ENCODE measurements at places on chromosomes 12 and 14.

GRCh38 chr12:132866251-132866828 is 21.1 kb downstream of the CHFR start:
- no peak for DNase-seq

DNA sequence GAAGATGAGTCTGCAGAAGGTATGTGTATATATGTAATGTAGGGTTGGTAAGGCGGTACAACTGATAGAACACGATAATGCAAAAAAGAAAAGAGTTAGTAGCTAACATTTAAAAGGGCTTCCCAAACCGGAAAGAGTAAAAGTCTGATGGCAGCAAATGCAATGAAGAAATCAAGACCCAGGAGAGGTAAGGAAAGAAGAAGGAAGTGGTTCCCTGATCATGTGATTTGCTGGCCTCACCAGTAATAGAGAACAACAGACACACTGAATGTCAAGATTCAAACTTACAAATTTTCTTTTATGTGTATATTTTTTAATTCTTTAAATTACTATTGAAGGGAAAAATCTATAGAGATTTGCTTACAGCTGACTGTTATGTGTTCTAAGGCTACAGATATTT is 18.4 kb downstream of the ZFC3H1 start:
- DNase-seq, result no peak

DNA sequence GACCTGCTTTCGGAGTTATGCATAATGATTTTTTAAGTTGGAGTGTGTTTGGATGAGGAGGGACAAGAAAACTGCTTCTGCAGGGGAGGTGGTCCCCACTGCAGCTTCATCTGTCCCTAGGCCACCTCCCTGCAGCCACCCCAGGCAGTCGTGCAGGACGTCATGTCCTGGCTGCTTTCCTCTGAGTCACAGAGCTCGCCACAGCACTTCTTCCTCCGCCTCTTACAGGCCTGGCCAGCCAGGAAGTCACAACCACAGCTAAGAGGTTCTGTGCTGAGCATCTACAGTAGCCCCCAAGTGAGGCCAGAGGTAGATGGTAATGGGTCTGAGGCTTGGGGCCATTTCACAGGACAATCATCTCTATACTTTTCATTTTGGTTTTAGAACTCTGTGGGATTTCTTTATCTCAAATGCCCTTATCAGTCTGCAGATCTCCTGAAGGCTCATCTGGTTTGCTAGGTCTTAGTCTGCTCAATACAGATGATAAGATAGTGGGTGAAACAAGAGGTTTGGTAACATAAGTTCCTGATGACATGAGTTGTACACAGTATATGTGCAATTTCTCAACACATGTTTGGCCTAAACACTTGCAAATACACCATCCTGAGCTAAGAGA is 106.4 kb downstream of the ARF6 start:
- peak; percentile 90 for DNase-seq

- DNase-seq, result no peak
These were observed 108.1 kb downstream of the ERC1 start for GRCh38 chr12:1099158-1099557.

DNA sequence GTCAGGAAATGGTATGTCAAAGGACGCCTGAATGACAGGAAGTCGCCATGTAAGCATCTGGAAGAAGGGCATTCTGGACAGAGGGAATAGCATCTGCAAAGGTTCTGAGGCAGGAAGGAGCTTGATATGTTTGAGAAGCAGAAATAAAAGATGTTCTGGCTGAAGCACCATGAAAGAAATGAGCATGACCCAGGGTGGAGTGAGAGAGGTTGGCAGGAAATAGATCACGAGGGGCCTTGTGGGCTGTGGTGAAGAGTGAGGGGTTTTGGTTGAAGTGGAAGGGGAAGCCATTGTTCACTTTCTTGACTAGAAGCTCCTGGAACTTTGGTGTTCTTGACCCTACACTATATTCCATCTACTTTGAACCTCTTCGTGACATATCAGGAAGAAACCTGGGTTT is 99.4 kb upstream of the PARP11 start:
- DNase-seq, result no peak

DNA sequence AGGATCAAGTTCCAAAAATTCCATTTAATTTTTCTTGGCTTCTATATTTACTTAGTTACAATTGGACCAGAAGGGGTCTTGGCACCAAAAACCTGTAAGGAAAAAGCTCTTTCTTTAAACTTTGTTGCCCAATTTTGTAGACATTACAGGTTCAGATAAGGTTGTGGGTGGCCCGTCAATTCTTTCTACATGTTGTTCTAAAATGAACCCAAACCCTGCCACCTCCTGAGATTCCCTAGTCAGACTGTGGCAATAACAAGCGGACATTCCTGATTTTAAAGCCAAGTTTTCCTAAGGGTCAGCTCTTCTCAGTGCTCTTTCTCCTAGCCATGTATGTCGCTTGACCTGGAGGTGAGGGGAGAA is 45.0 kb upstream of the GSG1 start:
- no peak for DNase-seq

GRCh38 chr14:103031956-103032355 is 25.4 kb downstream of the CDC42BPB start:
- no peak for DNase-seq

DNA sequence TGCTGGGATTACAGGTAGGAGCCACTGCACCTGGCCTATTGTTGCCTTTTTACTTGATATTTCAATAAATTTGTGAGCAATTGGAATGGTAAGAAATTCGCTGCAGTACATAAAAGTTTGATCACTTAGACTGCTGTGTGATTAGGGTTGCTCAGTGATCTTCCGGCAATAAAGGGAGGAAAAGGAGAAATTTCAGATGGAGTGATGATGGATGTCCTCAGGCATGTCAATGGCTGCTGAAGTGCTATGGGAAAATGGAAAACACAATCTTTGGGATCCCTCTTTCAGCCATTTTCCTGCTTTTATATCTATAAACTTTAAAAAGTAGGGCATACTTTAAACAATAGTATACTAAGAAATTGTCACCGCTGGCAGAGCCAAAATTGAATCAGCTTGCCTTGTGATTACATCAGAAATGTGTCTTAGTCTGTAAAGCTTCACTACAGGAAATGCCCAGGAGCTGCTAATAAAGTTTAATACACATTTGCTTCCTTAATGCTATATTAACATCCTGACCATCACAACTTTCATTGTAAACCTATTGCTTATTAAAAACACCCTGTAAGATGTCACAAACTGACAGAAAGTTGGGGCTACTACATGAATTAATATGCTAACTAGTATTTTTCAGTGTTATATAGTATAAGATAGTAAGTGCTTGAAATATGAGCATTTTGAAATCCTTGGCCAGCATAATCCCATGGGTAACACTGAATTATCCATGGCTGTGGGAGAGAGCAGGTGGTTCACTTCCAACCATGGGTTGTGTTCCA is 13.7 kb upstream of the FBXL14 start:
- no peak for DNase-seq

- DNase-seq, result no peak
These were observed 33.4 kb upstream of the SYNDIG1L start for GRCh38 chr14:74459289-74459946.

DNA sequence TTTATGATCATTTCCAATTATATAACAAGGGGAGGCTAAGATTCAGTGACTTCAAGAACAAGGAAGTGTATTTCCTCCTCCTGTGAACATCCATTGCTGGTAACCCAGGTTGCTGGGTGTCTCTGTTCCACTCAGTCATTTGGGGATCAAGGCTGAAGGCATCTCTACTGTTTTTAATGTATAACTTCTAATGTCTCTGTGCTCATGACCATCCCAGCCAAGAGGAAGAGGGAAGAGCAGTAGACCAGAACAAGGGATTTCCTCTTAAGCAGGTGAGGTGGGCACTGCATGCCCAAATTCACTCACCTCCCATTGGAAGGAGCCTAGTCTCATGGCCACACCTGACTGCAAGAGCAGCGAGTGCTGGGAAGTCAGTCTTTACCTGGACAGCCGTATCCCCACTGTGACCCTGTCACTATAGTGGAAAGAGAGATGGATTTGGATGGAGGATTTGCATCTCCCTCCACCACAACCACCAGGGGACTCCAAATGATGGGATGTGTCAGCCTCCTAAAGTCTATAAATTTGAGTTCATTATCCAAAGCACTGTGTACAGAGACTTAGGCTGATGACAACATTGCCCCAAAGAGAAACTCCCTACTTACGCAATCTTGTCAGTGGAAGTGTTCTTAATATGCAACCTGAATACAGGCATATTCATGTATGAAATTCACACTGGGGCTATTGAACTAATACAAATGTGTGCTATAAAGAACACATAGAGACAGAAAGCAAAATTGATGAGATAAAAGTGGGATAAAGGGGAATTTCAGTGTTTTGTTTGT is 368.7 kb downstream of the TMEM132D start:
- DNase-seq, result no peak

DNA sequence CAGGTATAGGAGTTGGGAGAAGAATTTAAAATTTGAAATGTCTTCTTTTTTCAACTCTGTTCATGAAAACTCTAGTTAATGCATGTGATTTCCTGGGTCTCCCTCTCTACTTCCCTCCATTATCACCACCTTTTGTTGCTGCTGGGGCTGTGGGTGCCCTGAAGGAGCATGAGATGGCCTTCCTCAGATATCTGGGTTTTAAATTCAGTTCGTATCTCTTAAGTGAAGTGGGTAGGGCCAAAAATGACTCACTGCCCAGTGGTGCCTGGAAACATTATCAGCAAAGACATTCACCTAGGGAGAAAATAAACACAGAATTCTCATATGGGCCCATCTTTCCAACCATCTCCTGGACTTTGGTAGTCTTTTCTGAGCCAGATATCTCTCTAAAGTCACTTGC is 234.9 kb upstream of the PLEKHG7 start:
- no peak for DNase-seq

DNA sequence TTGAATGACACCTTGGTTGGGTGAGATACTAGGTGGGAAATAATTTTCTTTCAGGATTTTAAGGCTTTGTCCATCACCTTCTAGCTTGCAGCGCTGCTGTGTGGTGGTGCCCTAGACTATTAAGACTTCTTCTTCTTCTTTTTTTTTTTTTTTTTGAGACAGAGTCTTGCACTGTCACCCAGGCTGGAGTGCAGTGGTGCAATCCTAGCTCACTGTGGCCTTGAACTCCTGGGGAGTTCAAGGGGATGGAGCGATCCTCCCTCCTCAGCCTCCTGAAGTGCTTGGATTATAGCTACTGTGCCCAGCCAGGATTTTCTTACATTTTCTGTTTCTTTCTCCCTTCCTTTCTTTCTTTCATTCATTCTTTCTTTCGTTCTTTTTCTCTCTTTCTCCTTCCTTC is 10.3 kb upstream of the MTA1 start:
- no peak for DNase-seq

- no peak for DNase-seq
These were observed 36.8 kb downstream of the FGD4 start for GRCh38 chr12:32435921-32436705.

DNA sequence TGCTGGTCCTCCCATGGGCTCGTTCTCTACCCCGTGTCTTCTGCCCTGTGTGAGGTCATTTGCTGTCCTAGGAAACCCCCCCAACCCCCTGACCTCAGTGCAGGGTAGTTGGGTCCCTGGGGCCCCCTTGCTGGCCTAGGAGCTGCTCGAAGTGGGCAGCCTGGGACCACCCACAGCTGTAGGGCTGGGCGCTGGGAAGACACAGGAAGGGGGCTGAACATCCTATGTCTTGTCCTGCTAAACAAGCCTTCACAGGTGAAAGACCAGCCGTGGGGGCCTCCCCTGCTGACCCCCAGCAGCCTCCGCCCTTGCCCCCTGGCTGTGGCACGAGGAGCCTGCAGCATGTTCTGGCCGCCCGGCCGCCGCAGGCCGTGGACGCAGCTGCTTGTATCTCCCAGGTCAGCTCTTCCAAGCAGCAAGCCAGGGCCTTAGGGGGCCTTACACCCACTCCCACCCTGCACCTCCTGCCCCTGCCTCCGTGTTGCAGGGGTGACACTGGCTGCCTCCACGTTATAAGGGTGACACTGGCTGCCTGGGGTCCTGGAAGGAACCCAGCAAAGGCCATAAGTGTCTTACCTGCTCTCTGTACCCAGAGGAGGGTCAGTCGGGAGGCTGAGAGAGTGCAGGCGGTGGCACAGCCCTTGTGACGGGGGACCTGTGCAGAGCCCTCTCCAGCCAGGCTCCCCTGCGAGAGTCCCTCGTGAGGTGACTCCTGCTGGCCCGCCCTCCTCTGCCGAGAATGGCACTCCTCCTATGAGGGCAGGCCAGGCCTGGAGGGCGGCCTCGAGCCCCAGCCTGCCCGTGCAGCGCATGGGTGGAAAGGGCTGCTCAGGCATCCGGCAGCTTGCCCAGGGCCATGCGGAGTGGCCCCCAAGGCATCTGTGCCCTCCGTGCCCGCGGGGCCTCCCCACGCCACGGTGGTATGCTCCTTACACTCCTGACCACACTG is 11.5 kb upstream of the TEX22 start:
- no peak for DNase-seq

- DNase-seq, result no peak
These were observed 248.2 kb downstream of the C12orf42 start for GRCh38 chr12:103247531-103247930.

DNA sequence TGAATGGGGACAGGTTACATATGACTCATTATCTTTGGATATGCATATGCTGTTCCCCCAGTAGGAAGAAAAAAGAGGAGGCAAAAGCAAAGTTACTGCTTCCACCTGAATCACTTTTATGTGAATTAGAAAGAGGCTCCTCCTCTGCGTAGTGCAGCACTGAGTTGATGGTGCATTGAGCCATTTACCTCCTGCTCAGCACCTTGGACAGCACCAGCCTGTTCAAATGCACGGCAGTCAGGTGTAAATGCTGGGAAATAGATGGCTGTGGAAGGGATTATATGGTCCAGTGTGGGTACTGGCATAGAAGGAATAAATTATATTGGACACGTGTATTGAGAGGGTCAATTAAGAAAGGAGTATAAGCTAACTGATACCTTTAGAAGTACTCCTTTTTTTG is 541.9 kb upstream of the SEL1L start:
- DNase-seq, result peak; percentile 2

DNA sequence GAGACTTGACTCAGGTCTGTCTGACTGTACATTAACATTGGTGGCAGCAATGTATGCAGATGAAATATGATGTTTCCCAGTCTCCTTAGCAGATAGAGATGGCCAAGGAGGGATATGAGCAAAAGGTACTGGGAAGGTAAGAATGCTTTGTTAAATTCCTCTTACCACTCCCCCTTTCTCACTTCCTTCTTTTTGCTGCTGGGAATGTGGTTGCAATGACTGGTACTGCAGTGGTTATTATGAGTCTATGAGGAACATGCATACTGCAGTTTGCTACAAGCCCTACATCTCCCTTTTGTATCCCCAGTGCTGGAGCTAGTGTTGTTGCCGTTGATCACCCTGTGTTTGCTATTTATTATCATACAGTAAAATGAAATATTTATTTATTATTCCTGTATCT is 35.9 kb downstream of the ALDH1L2 start:
- DNase-seq, result no peak

- DNase-seq, result no peak
These were observed 7.3 kb upstream of the RCOR1 start for GRCh38 chr14:102584871-102585869.

GRCh38 chr12:32201976-32202375 is 95.3 kb downstream of the BICD1 start:
- DNase-seq, result no peak

DNA sequence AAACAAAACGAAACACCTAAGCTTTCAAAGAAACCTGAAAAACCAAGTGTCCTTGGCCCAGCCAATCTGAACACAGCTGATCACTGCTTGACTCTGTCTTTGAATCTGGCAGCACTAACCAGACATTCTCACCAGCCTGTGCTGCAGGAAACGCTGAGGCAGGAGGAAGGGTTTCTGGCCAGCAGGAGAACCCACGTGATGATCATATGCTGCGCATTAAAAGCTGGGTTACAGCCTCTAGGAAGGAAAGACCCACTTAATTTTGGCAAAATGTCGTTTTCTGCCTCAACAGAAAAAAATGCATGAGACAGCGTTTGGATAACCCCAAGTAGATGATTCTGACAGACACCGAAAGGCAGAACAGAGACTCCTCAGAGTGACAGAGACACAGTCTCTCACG is 9.8 kb downstream of the APPL2 start:
- DNase-seq, result peak; percentile 72

- DNase-seq, result no peak
These were observed 39.9 kb downstream of the SNAPC1 start for GRCh38 chr14:61802010-61802568.

Data from GDM1 (cell line).